ENCODE measurements at places on chromosomes 16 and 17. TPM values are rescaled to one million over a fixed set of nuclear protein-coding genes. Genes with fewer than 3 reads are reported as not detected.

Gene KRTAP3-1
- not detected for total RNA-seq

GRCh38 chr16:69522732-69523404 lies 42.9 kb upstream of the NFAT5 start:
- H3K27ac ChIP-seq, result no peak overlapping the region
- DNase-seq, result no peak
- no peak overlapping the region for H3K4me3 ChIP-seq
- H3K27me3 ChIP-seq, result no peaks in the 10 kb centered on the region
- no peaks in the 10 kb centered on the region for H3K4me1 ChIP-seq

DNA sequence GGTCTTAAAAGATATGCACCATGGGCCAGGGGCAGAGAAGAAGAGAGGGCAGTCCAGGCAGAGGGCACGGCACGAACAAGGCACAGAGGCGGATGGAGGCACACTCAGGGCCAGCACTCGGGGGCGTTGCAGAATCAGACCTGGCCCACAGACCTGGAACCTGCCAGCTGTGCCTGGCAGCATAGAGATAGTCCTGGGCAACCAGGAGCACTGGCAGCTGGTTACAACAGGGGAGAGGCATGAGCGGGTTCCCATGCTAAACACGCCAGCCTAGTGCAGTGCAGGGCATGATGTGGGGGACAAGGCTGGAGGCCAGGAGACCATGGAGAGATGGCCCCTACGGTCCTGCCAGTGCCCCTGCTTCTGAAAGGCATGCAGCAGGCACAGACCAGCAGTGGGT lies 56.9 kb upstream of the RBFOX3 start:
- H3K27ac ChIP-seq, result no peak overlapping the region
- no peaks in the 10 kb centered on the region for H3K27me3 ChIP-seq
- no peaks in the 10 kb centered on the region for H3K36me3 ChIP-seq
- no peaks in the 10 kb centered on the region for H3K4me1 ChIP-seq
- H3K4me3 ChIP-seq, result no peak overlapping the region

- no peaks in the 10 kb centered on the region for H3K36me3 ChIP-seq
- no peak for DNase-seq
- no peak overlapping the region for H3K4me3 ChIP-seq
- H3K4me1 ChIP-seq, result peaks cover 2% of the 10 kb centered on the region
- H3K27ac ChIP-seq, result no peak overlapping the region
Measured at GRCh38 chr16:65098916-65099315, 22.9 kb downstream of the CDH11 start.
